ENCODE measurements at places on chromosomes 7 and 10.
A peak's percentile ranks its signal among the peaks of the same experiment; 100 is the strongest.

DNA sequence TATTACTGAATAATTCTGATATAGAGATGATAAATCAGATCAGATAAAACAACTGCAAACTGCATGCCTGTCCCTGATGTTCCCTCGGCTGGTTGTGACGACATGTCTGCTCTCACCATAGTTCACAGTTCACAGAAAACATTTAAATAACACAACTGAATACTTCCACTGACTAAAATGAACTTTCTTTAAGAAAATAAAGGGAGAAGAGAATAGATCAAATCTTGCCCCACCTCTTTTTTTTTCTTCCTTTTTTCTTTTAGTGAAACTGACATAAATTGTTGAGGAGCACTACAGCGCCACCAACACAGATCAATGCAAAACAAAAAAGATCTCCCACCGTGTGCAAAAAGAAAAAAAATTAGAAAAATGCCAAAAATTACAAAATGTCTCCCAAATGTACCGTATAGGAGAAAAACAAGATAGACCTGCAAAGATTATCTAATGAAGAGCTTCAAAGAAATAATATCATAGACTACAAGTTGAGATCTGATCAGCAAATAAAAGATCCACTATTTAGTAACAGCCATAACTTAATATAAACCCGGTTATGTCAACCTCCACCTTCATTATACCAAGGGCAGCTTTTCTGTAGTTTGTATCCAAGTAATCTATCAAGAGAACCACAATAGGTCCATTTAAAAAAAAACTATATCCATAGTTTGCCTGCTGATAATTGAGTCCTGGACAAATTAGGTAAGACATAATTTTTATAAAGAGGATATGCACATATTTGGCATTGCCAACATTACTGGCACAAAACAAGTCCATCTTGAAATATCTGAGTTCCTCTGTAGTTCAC, 30.7 kb upstream of the EPC1 start:
- DNase-seq, result peak; percentile 62

DNA sequence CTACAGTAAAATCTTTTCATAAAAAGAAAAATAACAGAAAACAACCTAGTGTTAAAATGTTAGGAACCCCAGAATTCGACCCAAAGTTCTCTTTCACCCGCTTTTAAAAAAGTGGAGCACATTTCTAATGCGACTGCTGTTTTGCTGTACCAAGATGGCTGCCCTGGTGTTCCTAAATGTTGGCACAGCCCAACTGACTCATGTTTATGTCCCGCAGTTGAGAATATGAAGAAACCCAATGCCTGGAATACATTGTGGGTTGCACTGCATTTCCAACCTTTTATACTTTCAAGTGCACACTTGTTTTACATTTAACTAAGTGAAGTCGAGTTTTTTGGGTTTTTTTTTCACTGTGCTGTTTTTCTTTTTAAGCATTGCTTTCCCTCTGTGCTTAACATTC, 944 bp downstream of the STEAP1B start:
- DNase-seq, result no peak

DNA sequence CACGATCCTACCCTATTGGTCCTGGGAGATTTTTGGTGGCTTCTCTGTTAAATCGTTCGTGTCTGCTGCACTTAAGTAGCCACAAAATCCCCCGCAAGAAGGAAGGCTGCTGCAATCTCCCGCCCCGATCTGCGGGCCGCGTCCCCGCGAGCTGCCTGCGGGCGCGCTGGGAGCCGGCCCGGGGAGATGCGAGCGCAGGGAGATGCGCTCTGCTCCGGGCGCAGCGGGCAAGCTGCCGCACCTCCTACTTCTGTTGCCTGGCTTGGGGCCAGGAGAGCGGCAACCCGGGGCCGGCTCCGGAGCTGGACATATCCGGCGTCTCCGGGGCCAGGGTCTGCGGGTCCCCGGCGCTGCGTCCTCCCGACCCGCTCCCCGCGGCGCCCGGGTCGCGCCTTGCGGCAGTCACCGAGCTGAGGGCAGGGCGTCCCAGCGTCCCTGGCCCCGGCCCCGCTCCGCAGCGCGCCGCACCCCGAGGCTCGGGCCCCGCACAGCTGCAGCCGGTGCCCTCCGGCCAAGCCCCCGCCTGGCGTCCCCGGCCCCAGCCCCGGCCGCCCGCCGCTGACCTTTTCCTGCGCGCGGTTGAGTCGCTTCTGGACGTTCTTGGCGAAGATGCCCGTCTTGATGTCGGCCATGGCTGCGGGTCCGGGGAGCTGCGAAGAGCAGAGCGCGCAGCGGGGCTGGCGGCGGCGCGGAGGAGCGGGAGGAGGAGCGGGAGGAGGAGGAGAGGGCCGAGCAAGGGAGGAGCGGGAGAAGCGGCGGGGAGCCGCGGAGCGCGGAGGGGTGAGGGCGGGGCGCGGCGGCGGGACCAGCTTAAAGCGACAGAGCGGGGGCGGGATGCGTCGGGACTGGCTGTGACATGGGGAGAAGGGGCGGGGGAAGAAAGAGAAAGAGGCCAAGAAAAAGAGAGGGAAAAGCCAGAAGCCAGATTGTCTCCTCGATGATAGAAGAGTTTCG, at the start of gene AMPH:
TSS of gene AMPH (minus strand) at position 654 of the 954 bp plus-strand sequence. CDS start at position 632, 22 bp downstream.
- DNase-seq, result no peak

DNA sequence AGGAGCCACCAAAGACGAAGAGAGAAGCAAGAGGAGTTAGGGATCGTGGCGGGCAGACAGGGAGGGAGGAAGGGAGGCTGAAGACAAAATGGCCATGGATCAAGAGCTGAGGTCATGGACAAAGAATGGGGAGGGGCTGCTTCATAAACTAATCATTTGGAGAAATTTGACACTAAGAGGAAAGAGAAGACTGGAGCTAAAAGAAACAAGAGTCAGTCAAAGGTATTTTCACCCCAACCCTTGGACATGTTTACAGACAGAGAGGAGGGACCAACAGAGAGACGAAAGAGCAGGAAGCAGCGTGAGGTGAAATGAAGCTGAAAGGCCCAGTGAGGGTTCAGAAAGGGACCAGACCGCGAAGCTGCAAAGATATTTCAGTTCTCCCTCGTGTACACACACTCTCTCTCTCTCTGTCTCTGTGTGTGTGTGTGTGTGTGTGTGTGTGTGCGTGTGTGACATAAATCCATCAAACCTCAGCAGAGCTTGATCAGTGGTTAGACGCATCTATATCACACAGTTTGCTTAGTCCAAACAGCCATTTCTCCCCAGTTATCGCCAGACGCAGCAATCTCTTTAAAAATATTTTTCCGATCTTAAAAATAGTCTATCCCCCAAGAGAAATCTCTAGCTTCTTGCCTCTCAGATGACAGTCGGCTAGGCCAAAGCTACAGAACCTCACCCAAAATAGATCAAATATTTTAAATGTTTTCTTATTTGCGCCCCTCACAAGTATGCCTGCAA, 12.5 kb upstream of the CALD1 start:
- DNase-seq, result no peak

DNA sequence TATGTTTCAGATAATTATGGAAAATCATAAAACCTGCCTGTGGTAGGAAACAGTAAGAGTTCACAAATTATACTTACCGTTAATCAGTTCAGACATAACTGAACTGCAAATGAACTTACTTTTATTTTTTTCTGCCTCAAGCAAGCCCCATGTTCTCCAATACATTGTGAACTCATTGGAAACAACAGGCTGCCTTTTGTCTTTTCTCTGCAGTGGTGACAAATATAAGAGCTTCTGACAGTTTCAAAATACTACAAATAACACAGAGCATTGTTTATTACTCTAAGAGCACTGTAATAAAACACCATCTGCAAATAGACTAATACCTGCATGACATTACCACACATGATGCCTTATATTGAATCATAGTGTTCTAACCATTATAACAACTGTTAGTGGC, 94.0 kb upstream of the CDCA7L start:
- DNase-seq, result no peak

DNA sequence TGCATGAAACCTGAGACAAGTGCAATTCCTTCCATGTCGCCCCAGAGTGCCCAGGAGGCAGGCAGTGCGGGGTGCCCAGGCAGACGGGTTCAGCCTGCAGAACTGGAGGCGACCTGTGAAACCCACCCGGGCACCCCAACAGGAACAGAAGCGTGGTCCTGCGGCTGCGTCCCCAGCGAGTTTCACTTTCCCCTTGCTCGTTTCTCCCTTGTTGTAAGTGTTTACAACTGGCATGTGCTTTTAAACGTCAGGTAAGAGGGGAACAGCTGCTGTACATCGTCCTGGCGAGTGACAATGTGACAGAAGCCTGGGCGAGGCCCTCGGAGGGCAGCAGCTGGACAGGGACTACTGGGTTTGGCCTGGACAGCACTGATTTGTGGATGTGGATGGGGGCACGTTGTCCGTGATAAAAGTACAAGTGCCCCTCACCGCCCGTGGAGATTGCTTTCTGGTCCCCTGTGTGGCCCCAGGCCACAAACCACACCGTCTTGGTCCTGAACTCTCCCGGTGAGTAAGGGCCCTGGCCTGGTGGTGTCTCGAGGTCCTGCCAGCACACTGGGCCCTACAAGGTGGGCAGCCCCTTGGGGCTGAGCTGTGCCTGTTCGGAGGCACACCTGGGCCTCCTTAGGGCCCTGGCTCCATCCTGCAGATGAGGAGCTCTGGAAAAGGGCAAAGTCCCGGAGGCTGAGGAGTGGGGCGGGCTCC, 4.0 kb downstream of the VENTX start:
- no peak for DNase-seq

- DNase-seq, result no peak
These were observed 5.5 kb downstream of the RBM20 start for GRCh38 chr10:110649347-110650264.

DNA sequence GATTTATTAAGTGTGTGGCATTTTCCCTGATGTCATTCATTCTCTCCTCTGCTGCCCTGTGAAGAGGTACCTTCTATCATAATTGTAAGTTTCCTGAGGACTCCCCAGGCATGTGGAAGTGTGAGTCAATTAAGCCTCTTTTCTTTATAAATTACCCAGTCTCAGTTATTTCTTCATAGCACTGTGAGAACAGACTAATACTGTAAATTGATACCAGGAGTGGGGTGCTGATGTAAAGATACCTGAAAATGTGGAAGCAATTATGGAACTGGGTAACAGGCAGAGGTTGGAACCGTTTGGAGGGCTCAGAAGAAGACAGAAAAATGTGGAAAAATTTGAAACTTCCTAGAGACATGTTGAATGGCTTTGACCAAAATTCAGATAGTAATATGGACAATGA, 711.8 kb upstream of the GRM3 start:
- no peak for DNase-seq

- DNase-seq, result no peak
These were observed 9.1 kb downstream of the TMEM270 start for GRCh38 chr7:73870041-73870492.

GRCh38 chr7:44145479-44145968, 4.4 kb upstream of the MYL7 start:
- no peak for DNase-seq

DNA sequence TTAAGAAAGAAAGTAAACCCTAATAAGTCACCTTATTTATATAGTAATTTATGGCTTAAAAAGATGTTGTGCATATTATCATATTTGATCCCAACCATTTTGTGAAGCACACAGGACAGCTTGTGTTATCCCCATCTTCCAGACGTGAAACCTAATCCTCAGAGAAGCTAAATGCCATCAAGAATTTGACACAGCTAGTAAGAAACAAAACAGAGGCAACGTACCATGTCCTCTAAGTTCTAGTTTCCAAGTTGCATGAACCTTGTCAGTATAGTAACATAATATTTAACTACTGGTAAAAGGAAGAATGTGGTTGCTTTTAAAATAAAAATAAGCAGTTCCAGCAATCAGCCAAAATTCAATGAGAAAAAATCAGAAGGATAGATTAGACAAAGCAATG, 41.5 kb downstream of the PTN start:
- no peak for DNase-seq

GRCh38 chr10:98128802-98129201, 5.7 kb upstream of the R3HCC1L start:
- DNase-seq, result no peak

GRCh38 chr7:19051767-19052375, 65.6 kb downstream of the TWIST1 start:
- peak; percentile 15 for DNase-seq

GRCh38 chr10:122487174-122487765, 25.9 kb downstream of the HTRA1 start:
- no peak for DNase-seq

DNA sequence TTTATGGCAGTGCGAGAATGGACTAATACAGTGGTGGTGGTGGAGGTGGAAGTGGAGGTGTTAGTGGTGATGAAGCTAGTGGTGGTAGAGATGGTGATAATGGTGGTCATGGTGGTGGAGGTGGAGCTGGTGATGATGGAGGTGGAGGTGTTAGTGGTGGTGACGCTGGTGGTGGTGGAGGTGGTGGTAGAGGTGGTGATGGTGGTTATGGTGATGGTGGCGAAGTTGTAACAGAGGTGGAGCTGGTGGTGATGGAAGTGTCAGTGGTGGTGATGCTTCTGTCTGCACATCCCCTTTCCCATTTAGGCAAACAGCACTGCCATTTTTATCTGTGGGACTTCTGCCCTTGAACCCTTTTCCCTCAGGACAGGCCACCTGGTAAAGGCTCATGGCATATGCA, 7.4 kb upstream of the PTPRN2 start:
- DNase-seq, result no peak

GRCh38 chr7:26553128-26553527, 261.5 kb downstream of the SNX10 start:
- peak; percentile 20 for DNase-seq

GRCh38 chr7:106095634-106096033, 16.5 kb downstream of the SYPL1 start:
- DNase-seq, result no peak

GRCh38 chr7:103947026-103947655, 42.3 kb downstream of the RELN start:
- no peak for DNase-seq

DNA sequence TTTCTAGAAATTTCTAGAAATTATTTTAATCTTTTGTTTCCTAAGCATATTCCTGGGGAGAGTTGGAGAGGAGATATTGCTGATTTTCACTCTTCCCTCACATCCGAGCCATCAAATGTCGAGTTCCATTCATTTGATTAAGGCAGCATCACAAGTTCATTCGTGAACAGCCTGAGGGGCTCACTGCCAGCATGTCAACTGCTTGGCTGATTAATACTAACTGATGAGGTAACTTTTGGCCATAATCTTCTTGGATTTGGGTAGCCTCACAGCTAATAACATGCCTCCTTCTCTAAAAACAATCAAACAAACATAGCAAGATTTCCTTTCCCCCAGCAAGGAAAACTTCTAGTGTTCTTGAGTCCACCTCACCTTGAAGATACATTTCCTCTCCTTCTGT, 87.1 kb upstream of the AFAP1L2 start:
- DNase-seq, result no peak

DNA sequence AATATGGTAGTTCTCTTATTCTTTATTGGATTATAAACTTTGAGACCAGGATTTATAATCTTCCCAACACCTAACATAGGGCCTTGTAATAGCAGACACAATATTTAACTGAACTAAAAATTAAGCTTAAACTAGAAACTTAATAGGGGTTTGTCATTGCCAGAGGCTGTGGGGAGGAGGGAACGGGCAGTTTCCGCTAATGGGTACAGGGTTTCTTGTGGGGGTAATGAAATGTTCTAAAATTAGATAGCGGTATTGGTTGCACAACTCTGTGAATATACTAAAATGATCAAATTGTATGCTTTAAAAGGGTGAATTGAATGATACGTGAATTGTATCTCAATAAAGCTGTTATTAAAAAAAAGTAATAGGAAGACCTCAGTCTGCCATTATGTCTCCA, 45.4 kb downstream of the NT5C2 start:
- DNase-seq, result no peak

Measured in AML-193 (cell line).